GM10248 (cell line): ENCODE measurements at places on chromosomes 1 and 21.

- no peak for DNase-seq
Measured at GRCh38 chr1:201217851-201218250, 27.2 kb downstream of the IGFN1 start.

DNA sequence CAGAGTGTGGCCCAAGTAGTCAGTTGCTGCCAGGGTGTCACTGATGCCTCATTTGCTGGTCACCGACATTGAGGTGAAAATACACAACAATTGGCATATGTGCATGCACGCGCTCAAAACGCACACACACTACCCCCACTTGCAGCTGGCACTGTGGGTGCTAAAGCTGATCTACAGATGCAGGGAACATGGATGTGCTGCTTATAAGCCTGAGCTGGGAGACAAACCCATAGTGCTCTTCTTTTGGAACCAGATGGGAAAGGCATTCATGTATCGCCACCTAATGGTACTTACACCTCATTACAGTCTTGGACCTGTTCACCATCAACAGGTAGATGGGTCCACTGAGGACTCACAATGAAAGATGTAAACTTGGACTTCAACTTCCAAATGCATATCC, 70.3 kb upstream of the CAMK1G start:
- peak; percentile 37 for DNase-seq

GRCh38 chr21:32015461-32016139, 142.8 kb downstream of the HUNK start:
- no peak for DNase-seq

DNA sequence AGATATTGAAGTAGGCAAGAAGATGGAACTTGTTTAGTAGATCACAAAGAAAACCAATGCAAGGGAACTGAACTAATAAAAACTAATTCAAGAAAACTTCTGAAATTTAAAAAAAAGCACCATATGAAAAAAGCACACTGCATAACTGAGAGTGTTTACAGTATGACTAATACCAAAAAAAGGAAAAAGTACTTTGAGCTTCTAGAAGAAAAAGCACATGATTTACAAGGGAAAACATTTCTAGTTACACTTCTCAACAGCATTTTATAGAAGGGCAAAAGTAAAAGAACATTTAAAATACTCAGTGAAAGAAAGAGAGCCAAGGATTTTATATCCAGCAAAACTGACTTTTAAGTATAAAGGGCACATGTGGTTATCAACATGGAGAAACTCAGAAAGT, 233.6 kb downstream of the RPS6KC1 start:
- no peak for DNase-seq

GRCh38 chr1:19205845-19206244, 4.2 kb downstream of the UBR4 start:
- no peak for DNase-seq

DNA sequence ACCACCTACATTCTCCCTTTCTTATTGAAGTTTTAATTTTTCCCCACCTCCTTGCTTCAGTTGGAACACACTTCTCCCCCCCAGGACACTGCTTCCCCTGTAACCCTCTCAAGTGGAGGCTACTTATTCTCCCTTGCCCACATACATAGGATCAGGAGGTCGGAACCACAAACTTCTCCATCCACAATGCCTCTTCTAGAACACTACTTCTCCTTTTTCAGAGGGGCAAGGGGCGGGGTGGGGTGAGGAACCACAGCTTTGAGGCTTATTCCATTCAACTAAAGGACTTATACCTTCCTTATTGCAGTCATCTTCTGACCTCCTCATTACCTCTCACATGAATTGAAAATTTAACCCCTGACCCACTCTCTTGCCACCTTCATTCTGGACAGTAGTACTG, 81.3 kb downstream of the NEK7 start:
- DNase-seq, result no peak

- DNase-seq, result no peak
Measured at GRCh38 chr21:25560271-25560685, 47.0 kb downstream of the MRPL39 start.

GRCh38 chr1:94982398-94982797, 55.5 kb upstream of the CNN3 start:
- no peak for DNase-seq

- no peak for DNase-seq
Measured at GRCh38 chr1:100982793-100983192, 42.8 kb downstream of the DPH5 start.

GRCh38 chr1:67850611-67851075, 17.4 kb upstream of the GNG12 start:
- no peak for DNase-seq

GRCh38 chr1:15053153-15053552, 100.4 kb upstream of the TMEM51 start:
- DNase-seq, result no peak

GRCh38 chr1:152533327-152533938, 19.2 kb downstream of the CRCT1 start:
- DNase-seq, result peak; percentile 43

DNA sequence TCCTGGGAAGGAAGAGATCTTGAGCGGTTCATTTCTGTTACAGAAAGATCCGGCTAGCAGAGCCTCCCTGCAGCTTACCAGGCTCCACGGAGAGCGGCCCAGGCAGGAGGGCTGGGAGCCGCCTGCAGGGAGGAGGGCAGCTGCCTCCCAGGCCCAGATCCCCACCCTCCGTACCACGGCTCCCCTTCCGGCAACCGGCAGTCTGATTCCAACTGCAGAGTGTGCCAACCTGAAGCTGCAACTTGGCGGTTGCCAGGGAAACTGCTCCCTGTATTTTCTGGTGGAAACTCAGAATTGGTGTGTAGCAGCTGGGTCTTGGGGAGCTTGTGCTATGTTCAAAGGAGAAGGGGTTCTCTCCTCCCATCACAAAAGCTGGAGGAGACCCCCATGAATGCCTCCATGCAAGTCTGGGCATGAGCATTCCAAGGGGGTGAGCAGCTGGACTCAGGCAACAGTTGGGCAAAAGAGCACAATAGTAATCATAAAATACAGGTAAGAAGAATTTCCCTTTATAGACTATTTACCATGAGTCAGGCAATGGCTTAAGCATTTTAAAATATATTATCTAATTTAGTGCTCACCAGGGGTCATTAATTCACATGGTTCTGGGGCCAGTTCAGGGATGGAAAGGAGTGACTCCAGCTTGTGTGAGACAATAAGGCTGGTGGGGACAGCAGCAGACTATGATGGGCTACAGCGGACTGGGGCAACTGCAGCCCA, 46.1 kb upstream of the KAZN start:
- no peak for DNase-seq

GRCh38 chr1:32997381-32997891, 32.8 kb upstream of the RNF19B start:
- no peak for DNase-seq

DNA sequence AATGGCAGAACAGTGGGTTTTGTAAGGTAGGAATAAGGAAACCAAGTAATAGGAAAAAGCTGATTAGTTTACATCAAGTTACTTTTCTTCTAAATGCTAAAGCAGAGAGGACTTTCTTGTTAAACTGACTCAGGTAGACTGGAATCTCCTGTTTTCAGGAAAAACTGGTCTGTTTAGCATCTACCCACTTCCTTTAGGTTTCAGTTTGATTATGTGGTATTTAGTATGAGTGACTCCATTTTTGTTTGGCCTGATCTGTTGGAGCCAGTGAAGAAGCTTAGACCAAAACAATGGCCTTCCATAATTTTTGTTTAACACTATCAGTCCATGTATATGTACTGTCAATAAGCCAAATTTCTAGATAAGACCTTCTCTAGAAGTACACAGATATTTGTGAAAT, 88.4 kb downstream of the EPB41 start:
- DNase-seq, result no peak

GRCh38 chr1:59061876-59062275, 235.0 kb upstream of the FGGY start:
- no peak for DNase-seq

GRCh38 chr1:240350910-240351331, 259.2 kb downstream of the FMN2 start:
- DNase-seq, result no peak

DNA sequence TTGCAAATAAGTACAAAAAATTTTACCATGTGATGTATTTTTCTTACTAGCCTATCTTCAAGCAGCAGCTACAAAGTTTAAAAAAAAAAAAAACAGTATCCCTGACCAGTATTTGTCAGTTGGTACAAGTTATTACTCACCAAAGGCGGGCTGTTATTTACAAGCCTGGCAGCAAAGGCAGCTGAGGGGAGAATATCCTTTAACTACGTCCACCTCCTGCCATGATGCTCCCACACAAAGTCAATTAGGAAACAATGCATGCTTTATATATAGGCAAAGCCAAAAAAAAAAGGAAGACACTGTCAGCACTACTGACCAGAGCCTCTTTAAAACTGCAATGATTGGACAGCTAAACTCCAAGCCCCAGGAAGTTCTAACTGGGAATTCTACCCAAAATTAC, 13.7 kb downstream of the PSMA5 start:
- no peak for DNase-seq

GRCh38 chr1:219066631-219067349, 106.9 kb upstream of the LYPLAL1 start:
- DNase-seq, result no peak

- no peak for DNase-seq
Measured at GRCh38 chr21:22743085-22743484, 1744.9 kb downstream of the NCAM2 start.

DNA sequence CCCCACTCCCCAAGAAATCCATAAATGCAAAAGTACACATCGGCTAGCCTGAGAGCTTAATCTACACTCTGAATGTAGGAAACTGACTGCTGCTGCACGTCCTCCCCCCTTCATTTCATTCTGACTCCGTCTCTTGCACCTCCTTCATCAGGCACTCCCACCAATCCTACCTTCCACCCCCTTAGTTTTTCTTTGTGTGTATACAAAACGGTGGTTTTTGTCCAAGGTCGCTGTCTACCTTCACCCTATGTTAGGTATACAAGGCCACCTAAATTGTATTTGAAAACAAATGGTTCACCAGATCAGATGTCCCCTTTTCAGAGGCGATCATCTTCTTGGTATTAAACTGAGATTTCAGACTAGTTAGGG, 1.9 kb downstream of the WDR26 start:
- DNase-seq, result no peak

DNA sequence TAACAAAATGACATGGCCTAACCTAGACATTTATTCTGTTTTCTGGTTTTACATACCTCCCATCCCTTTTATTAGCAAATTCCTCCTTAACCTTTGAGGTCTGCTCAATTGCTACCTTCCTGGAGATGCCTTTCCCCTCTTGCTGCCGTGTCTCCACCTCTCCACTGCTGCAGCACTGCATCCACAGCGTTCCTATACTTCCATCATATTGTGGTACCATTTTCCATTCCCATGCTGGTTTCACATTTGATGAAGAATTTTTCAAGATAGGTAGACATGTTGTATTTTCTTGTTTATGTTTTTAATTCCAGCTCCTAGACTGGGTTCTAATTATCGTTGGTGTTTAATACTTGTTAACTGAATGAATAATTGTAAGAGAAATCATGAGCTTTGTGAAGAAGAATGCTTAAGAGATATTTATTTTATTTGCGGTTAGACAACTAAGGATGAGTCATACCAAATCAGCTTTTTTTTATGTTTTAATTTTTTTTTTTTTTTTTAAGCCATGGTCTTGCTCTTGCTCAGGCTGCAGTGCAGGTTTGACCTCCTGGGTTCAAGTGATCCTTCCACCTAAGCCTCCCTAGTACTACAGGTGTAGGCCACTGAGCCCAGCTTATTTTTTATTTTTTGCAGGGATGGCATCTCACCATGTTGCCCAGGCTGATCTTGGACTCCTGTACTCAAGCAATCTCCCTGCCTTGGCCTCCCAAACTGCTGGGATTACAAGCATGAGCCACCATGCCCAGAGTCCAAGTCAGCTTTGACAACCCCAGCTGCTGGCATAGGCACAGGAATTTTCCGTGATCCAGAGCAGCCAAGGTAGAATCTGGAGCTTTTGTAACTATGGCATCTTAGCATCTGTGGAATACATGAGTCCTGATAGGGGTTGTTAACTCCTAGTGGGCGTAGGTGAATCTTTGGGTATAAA, 44.0 kb downstream of the ATP6V1G3 start:
- no peak for DNase-seq

- no peak for DNase-seq
Measured at GRCh38 chr1:18239671-18240070, 132.1 kb downstream of the IGSF21 start.

- DNase-seq, result no peak
Measured at GRCh38 chr21:31875496-31876015, 2.7 kb downstream of the HUNK start.

DNA sequence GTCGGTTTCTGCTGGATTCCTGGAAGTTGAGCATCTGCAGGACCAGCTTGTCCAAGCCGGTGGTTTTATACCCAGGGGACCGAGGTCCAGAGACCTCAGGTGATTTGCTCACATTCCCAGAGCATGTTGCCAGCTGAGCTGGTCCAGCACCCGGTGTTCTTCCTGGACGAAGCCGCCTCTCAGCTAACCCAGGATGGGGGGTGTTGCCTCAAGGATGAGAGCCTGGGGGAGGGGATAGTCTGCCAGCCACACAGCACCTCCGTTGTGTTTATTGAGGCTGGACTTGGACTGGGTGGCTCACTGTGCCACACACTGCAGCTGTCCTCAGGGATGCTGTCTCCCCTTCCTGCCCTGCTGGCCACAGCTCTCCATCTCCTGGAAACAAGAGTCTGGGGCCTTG, 1.5 kb downstream of the TMEM201 start:
- DNase-seq, result no peak

- no peak for DNase-seq
Measured at GRCh38 chr1:111756124-111756513, 418 bp downstream of the DDX20 start.

DNA sequence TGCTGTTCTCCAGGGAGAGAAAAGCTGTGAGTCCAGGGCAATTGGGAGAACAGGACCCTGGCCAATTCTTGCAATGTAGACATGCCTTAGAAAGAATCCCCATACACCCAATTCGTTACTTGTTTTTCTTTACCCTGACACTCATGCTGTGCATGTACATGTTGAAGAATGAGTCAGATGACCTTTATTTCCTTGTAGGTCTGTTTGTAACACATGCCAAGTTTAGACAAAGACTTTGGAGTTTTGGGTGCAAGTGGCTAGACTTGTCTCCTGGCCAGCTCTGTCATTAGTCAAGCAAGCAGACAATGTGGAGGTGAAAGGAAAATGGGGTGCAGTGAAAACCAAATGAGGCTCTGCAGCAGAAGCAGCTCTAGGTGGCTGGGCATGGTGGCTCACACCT, 38.1 kb downstream of the GNPAT start:
- DNase-seq, result no peak

GRCh38 chr1:240031009-240031408, 60.7 kb upstream of the FMN2 start:
- no peak for DNase-seq

GRCh38 chr1:17690906-17691634, 64.1 kb upstream of the ACTL8 start:
- DNase-seq, result no peak

- DNase-seq, result no peak
Measured at GRCh38 chr1:246790833-246791232, 66.6 kb downstream of the SCCPDH start.

DNA sequence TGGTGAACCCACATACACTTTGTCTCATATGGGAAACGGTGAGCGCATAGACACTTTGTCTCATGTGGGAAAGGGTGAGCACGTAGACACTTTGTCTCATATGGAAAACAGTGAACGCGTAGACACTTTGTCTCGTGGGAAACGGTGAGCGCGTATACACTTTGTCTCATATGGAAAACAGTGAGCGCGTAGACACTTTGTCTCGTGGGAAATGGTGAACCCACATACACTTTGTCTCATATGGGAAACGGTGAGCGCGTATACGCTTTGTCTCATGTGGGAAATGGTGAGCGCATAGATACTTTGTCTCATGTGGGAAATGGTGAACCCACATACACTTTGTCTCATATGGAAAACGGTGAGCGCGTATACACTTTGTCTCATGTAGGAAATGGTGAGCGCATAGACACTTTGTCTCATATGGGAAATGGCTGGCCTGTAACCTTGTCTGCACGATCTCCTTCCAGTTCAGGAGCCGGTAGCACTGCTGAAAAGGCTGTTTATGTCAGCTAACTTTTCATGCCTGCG, 50.7 kb upstream of the TRAPPC10 start:
- no peak for DNase-seq
